ENCODE measurements at places on chromosomes 13 and 19.
A peak's percentile ranks its signal among the peaks of the same experiment; 100 is the strongest.

- no peak overlapping the region for H3K27ac ChIP-seq
- no peaks in the 10 kb centered on the region for H3K4me1 ChIP-seq
- no peak overlapping the region for H3K4me3 ChIP-seq
- H3K36me3 ChIP-seq: no peaks in the 10 kb centered on the region
- no peak for DNase-seq
- no peaks in the 10 kb centered on the region for H3K27me3 ChIP-seq
Observed at GRCh38 chr13:53343361-53343744, 314.7 kb downstream of the OLFM4 start.

- H3K4me3 ChIP-seq: no peak overlapping the region
- no peaks in the 10 kb centered on the region for H3K27me3 ChIP-seq
- no peaks in the 10 kb centered on the region for H3K4me1 ChIP-seq
- no peak overlapping the region for H3K27ac ChIP-seq
- H3K36me3 ChIP-seq: peaks cover 74% of the 10 kb centered on the region
- DNase-seq: no peak
Observed at GRCh38 chr19:41319500-41320184, 9.7 kb downstream of the CCDC97 start.

DNA sequence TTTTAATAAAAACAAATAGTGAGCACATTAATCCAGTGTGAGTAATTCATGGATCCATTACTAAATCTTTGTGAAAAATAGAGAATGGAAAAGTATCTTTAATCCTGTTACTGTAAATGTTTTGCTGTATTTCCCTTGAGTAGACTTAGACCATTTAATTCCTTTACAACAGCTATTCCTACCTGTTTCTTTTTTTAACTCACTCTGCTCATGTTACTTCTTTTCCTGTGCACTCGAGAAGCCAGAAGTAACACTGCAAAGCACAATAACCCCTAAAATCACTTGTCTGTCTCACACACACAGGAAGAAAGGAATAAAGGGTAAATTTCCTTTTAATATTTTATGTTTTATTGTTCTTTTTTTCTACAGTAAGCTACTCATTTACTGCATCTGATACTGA is 244.3 kb downstream of the SHISA2 start:
- H3K4me1 ChIP-seq: no peaks in the 10 kb centered on the region
- no peaks in the 10 kb centered on the region for H3K27me3 ChIP-seq
- H3K4me3 ChIP-seq: no peak overlapping the region
- no peak for DNase-seq

DNA sequence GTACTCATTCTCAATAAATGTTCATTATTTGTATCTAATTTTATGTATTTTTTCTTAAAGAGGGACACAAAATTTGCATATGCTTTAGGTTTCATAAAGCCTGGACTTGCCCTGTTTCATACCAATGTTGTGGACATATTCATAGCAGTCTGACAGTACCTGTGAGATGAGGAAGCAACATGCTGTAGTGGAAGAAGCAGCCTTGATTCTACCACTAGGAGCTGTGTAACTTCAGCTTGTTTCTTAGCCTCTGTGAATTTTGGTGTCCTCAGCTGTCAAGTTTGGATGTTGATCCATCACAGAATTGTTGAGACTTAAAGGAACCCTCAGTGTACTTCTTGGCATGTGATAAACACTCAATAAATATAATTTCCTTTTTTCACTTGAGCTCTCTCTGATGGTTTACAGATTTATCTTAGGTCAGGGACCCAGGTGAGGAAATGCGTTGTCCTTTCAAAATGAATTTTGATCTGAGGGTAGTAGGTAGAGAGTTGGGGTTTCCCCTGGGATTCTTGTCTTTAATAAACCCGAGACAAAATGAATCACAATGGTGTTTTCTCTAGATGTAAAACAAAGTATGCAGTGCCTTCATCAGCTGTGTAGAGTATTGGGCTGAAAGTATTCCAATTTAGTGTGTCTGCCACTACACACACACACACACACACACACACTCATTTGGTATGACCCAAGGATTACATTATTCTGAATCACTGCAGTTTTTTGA is 152.1 kb downstream of the KCNRG start:
- H3K36me3 ChIP-seq: no peaks in the 10 kb centered on the region
- DNase-seq: no peak
- H3K27me3 ChIP-seq: no peaks in the 10 kb centered on the region
- no peaks in the 10 kb centered on the region for H3K4me1 ChIP-seq
- H3K4me3 ChIP-seq: no peak overlapping the region
- no peak overlapping the region for H3K27ac ChIP-seq

GRCh38 chr19:46495786-46496099 is at the start of gene PNMA8B:
Gene PNMA8B (minus strand): TSS chr19:46495867. CDS start chr19:46495465, 402 bp downstream.
- no peaks in the 10 kb centered on the region for H3K36me3 ChIP-seq
- DNase-seq: peak; percentile 83
- H3K27me3 ChIP-seq: peaks cover 29% of the 10 kb centered on the region
- H3K4me3 ChIP-seq: peak within 1 kb of the TSS; percentile 29
- H3K4me1 ChIP-seq: no peaks in the 10 kb centered on the region

DNA sequence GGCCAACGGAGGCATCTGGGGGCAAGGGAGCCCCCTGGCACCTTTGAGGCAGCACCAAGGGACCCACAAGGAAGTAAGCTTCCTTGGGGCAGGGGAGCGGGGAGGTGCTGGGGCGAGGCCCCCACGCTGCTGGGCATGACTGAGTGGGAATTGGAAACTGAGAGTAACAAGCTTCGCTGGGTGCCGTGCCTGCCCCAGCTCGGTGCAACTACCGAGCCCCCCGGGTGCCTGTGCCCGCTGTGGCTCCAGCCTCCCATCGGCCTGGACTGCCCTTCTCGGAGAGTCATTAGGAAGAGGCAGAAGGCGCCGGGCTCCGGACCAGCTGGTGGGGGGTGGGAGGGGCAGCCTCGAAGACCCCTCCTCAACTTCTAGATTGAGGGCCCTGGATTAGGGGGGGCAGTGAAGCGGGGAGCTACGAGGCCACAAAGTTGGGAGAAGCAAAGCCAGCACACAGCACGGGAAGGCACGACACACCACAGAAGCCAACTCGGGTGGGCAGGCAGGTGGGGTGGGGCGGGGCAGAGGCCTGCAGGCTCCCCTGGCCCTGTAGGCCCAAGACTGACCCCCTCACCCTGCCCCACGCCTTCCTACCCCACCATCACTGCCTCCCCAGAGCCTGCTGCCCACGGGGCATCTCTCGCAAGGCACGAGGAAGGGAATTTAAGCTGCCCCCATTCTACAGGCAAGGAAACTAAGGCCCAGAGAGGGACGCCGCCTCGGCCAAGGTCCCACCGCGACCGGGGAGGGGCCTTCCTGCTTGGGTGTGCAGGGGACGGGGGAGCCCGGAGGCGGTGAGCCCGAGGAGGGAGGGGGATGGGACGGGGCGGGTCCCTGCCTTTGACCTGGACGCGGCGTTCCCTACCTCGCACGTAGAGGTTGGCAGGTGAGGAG is 83.2 kb downstream of the PTPRS start:
- no peaks in the 10 kb centered on the region for H3K27me3 ChIP-seq
- no peaks in the 10 kb centered on the region for H3K4me1 ChIP-seq
- no peak for DNase-seq
- H3K36me3 ChIP-seq: peaks cover 33% of the 10 kb centered on the region
- no peak overlapping the region for H3K27ac ChIP-seq
- H3K4me3 ChIP-seq: no peak overlapping the region

GRCh38 chr19:35988824-35989223 is 6.2 kb upstream of the SDHAF1 start:
- peaks cover 27% of the 10 kb centered on the region for H3K27me3 ChIP-seq
- H3K27ac ChIP-seq: no peak overlapping the region
- no peak for DNase-seq
- no peak overlapping the region for H3K4me3 ChIP-seq

DNA sequence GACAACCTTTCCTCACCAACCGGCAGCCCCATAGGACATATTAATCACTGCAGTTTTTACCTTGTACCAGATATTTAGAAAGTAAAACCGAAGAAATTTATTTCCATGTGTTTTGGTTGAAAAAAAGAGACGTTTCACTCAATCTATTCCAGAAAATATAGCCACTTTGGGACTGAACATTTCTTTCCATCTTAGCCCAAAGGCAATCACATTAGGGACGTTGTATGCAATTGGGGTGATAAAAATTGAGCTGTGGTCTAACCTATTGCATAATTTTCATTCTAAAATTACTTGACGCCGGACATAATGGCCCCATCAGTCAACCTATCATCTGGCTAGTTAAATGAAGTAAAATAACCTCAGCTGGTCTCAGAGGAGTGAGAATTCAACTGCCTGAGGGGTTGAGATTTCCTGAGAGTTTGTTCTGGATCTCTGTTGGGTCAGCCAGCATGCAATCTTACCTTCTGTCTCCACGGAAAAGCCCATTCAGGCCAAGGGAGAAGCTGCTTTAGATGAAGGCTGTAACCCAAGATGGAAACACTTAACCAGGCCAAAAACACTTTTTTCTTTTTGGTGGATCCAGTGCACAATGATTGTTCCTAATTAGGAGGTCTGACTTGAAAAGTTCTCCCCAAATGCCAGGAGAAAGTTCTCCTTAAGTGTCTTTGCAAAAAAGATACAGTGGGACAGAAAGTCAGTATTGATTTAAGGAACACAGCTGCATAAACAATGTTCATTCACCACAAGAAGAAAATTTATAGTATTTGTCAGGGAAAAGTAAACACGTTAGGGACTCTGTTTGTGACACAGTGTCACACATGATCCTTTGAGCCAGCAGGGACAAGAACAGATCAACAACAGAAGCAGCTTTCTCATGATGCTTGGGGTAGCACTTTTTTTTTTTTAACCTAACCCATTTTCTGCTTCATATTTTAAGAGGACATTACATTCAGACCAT is 34.1 kb downstream of the DLEU7 start:
- H3K4me1 ChIP-seq: no peaks in the 10 kb centered on the region
- no peaks in the 10 kb centered on the region for H3K27me3 ChIP-seq
- DNase-seq: no peak
- no peak overlapping the region for H3K27ac ChIP-seq
- H3K4me3 ChIP-seq: no peak overlapping the region
- no peaks in the 10 kb centered on the region for H3K36me3 ChIP-seq

- H3K27me3 ChIP-seq: no peaks in the 10 kb centered on the region
- no peak overlapping the region for H3K27ac ChIP-seq
- H3K4me1 ChIP-seq: no peaks in the 10 kb centered on the region
- H3K36me3 ChIP-seq: no peaks in the 10 kb centered on the region
Observed at GRCh38 chr13:41246969-41247680, 16.3 kb downstream of the MTRF1 start.
